Vagina (tissue), 2 donors: ENCODE measurements at places on chromosomes 6 and 20.

- DNase-seq, result no peak
Observed at GRCh38 chr6:164010441-164011103, 596.1 kb downstream of the QKI start.

- DNase-seq, result peak; percentile 52
Observed at GRCh38 chr6:15527838-15528617, 134.8 kb downstream of the DTNBP1 start.

DNA sequence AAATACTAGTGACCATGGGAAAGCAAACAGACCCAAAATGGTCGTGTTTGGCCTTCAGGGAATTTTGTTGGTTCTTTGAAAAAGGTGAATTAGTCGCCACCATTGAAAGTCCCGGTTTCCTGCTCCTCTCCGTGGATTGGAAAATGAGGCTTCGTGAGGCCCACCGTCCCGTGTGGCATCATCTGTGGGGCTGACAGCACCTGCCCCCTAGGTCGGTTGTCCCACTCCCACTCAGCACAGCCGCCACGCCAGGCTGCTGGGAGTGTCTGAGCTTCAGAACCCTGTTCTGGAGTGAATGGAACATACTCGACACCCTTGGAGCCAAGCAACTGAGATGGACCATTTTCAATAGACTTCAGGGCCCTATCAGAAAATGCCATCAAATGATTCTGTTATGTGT, 33.0 kb upstream of the FOXC1 start:
- DNase-seq, result peak; percentile 54

GRCh38 chr6:46850792-46851191, 57.6 kb downstream of the MEP1A start:
- no peak for DNase-seq

GRCh38 chr20:58756450-58756775, 63.8 kb downstream of the NPEPL1 start:
- DNase-seq, result no peak

- DNase-seq, result no peak
Observed at GRCh38 chr6:135002974-135003703, 51.5 kb downstream of the HBS1L start.

GRCh38 chr6:124226396-124226795, 422.7 kb downstream of the NKAIN2 start:
- DNase-seq, result no peak

GRCh38 chr6:107716688-107717089, 107.4 kb downstream of the SCML4 start:
- DNase-seq, result no peak

DNA sequence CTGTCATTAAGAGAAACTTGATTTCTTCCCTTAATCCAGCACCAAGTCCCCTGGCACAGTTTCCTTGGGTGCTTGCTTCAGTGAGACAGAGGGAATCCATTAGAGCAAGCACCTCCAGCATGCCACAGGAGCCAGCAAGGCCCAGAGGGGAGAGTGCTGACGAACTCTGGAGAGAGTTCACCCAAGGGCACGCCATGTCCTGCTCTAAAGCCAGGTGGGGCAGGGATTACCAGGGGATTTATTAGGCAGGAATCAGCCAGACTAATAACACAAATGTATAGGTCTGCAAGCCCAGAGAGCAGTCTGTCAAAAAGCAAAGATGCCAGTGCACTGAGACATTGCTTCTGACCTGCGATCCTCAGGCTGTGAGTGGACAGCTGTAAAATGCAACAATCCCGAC, 155.4 kb upstream of the SYNDIG1 start:
- DNase-seq, result no peak

- DNase-seq, result no peak
Observed at GRCh38 chr6:108835218-108835850, 12.9 kb upstream of the ARMC2 start.

DNA sequence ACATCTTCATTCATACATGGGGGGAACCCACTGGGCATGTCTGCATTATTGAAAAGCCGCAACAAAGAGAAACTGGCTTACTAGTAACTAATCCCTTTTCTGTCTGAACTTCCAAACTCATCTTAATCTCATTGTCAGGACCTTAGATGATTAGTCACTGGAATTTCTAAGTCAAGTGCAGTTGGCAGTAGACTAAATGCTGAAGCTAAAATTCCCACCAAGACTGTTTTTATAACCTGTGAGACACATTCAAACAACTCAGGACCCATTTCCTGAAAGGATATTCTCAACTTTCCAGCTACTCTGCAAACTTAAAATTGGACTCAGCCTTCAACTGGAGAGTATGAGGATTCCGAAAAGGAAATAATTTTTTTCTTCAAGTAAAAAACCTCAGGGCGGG, 94.8 kb upstream of the SCAF8 start:
- no peak for DNase-seq

GRCh38 chr6:22248513-22249308, 48.1 kb downstream of the PRL start:
- DNase-seq, result no peak

DNA sequence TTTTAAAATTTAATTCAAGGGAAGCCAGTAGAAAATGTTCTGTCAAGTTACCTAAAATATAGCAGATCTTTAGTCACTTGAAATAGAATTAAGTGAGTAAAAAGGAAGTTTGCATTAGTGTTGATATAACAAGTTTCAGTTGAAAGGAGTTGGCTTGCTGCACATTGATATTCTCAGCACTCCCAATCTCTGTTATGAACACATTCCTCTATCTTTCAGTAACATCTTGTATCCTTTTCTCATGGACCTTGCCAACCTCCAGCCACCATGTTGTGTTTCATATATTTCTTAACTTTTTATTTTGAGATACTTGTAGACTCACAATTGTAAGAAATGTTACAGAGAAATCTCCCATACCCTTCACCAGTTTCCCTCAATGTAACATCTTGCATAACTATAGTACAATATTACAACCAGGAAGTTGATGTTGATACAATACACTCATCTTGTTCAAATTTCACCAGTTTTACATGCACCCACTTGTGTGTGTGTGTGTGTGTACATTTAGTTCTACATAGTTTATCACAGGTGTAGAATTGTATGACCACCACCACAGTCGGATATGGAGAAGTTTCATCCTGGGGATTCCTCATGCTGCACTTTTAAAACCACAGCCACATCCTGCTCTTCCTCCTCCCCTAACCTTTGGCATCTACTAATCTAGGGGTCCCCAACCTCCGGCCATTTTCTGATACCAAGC, 20.2 kb upstream of the PAQR8 start:
- DNase-seq, result no peak

- no peak for DNase-seq
Observed at GRCh38 chr20:53923566-53924369, 146.6 kb downstream of the BCAS1 start.

- DNase-seq, result no peak
Observed at GRCh38 chr20:33210371-33210770, 6.8 kb upstream of the BPIFA3 start.

- no peak for DNase-seq
Observed at GRCh38 chr6:108869876-108870275, 21.7 kb downstream of the ARMC2 start.

DNA sequence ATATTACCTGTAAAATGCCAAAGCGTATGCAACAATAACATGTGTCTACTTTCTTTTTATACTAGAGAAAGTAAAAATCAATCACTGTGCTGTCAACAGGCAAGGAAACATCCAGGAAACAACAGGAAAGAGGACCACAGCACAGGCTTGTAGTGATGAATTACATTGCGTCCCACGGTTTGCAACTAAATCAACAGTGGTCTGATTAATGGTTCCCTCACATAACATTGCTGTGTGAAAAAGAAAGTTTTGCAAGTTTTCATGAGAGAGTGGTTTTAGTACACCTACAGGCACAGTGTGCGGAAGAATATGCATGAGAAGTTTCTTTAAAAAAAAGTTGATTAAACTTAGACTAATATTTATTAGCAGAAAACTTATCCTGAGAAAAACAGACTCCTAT, 329.5 kb upstream of the HSF2 start:
- DNase-seq, result no peak

DNA sequence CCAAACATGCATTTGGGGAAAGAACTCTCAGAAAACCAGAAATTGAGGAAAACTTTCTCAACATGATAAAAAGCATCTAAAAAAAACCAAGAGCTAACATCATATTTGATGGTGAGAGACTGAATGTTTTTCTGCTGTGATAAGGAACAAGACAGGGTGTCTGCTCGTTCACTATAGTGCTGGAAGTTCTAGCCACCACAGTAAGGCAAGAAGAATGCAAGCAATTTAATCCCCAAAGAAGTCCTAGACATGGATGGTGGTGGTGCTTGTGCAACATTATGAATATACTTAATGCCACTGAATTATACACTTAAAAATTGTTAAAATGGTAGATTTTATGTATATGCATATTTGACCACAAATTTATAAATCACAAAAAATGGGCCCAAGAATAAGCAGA, 53.4 kb downstream of the LYRM2 start:
- DNase-seq, result no peak

- DNase-seq, result no peak
Observed at GRCh38 chr6:119466226-119466625, 116.7 kb upstream of the MAN1A1 start.

DNA sequence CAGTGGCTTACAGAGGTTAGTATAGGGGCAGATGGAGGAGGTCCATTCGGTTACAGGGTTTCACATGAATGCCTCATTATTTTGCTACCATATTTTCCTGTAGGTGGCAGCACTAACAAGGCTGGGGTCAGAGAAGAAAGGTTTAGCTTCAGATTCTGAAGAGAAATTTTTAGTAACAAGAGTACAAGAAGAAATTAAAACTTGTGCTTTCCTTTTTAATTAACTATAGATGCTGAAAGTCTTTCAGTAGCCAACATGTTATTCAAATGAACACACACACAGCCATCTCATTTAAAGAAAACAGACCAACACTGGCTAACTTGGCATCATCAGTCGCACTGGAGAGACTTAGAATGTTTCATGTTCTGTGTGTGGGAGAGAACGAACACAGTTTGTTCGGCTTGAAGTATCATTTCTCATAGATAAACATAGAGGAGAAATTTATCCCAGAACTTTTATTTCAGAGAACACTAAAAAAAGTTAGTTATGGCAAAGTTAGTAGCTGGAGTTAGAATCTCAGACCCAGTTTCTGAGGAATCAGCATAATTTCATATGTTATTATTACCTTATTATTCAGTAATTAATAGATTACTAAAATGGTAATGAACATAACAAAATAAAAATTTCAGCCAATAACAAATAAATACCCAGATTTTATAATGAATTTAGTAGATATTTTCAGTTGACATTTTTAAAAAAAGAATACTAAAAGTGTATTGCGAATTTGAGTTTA, 314.0 kb upstream of the RSPO3 start:
- no peak for DNase-seq

- no peak for DNase-seq
Observed at GRCh38 chr20:775679-776135, 7.4 kb upstream of the SLC52A3 start.

DNA sequence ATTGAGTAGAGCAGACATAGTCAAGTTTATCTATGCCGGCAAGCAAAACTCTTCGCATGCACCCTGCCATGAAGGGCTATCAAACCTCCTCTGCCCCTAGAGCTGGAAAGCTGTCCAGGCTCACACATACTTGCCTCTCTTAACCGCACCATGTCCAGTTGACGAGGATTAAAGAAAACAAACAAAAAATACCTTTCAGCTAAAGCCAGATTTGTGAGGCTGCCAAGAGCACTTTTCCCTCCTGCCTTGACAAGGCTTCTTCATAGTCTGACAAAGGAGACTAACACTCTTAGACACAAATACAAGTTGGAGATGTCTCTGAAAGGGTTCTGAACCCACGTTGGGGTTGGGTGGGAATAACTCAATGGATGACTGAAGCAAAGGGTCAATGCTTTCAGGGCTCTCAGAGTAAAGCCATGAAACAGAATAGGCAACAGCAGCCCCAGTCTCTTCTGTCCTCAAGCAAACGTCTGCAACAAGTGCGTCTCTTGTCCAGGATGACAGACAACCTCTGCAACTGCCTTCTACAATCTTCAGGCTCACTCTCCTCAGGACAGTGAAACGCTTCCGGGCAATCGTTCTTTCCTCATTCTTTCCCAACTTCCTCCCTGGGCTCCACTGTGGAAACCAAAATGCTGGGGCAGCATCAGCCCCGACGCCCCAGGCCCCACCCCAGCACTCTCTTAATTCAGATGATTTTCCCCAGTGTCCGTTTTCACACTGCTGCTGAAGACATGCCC, 57.8 kb downstream of the AGPAT4 start:
- no peak for DNase-seq

DNA sequence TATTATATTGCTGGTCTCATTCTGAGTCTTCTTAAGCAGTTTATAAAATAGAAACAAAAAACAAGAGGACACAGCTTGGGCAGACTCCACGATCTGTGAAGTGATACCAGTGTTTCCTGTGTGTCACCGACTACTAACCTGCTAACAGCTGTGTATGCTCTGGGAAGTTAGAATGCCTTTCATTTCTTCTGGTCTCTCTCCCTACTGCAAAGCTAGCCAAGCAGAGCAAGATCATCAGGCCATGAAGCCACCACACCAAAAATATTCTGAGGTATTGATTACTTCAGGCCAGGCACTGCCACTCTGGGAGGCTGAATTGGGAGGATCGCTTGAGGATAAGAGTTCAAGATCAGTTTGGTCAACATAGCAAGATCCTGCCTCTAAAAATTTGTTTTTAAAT, 46.9 kb upstream of the SMIM29 start:
- no peak for DNase-seq
